ENCODE measurements at places on chromosomes 4 and X.

GRCh38 chrX:20382518-20383297 is 116.0 kb upstream of the RPS6KA3 start:
- no peak for DNase-seq

DNA sequence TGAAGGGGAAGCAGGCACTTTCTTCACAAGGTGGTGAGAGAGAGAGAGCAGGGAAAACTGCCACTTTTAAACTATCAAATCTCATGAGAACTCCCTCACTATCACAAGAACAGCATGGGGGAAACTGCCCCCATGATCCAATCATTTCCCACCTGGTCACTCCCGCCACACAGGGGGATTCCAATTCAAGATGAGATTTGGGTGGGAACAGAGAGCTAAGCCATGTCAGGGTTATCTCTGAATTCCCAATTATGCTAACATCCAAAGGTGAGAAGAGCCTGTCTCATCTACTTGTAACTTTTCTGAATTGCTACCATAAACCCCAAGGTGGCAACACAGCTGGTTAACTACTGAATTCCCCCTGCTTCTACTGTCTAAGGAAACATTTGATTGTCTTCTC is 758.5 kb downstream of the ADGRL3 start:
- no peak for DNase-seq

GRCh38 chrX:44906041-44906440 is 33.1 kb downstream of the KDM6A start:
- DNase-seq = no peak

DNA sequence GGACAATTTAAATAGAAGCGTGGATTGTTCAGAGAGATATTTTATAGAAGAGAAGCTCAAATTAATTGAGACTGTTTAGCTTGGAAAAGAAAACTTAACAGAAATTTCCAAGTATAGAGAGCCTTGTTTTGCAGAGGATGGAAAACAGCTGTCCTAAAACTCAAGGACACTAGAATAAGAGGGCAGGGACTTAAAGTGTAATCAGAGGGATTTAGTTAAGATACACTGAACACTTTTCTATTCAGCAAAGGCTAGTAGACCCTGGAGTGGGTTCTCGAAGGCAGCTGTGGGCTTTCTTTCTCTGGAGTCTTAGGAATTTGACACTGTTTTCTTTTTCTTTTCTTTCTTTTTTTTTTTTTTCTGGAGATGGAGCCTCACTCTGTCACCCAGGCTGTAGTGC is 92.7 kb upstream of the ARX start:
- no peak for DNase-seq

DNA sequence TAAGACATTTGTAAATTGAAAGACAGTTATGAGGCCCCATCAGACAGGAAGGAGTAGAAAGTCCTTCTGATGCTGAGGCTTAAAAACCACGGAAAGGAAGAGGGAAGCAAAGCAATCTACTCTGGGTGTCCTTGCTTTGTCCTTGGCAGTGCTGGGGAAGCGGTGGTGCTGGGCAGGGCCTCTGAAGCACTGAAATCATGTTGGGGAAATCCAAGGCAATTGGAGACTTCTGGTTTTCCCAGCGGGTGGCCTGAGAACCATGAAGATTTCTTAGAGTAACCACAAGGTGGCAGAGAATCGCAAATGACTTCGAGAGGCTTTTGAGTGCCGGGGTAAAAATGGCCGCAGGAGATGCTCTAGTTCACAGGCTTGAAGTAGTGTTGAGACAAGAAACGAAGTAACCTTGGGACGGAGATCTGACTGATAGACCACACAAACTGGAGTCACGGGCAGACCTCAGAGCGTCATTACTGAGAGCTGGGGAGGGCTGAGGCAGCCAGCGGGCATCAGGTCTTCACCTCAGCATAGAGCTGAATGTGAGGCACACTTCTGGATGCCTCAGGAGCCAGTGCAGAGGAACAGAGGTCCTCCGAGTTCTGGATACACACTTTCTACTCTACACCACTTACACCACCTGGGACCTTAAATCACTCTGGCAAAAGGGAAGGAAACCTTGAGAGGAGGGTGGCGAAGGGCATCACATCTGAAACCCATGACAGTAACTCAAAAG is 130.7 kb upstream of the GPRIN3 start:
- DNase-seq = peak; percentile 40

DNA sequence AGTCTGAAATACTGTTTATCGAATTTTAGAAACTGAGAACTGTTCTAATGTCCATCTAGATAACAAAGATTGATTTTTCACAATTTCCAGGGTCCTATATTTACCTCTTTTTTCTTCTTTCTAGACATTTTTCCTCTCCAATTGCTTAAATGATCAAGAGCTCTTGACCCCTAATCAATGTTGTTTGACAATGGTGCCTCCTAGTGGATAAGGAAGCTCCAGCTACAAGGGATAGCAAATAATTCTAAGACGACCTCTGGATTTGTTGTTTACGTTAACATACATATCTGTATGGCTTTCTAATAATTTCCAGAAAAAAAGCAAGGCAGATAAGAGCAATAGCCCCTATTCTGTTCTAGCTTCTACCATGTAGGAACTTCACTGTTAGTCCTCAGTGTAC is 35.8 kb downstream of the GPR82 start:
- DNase-seq = peak; percentile 10

DNA sequence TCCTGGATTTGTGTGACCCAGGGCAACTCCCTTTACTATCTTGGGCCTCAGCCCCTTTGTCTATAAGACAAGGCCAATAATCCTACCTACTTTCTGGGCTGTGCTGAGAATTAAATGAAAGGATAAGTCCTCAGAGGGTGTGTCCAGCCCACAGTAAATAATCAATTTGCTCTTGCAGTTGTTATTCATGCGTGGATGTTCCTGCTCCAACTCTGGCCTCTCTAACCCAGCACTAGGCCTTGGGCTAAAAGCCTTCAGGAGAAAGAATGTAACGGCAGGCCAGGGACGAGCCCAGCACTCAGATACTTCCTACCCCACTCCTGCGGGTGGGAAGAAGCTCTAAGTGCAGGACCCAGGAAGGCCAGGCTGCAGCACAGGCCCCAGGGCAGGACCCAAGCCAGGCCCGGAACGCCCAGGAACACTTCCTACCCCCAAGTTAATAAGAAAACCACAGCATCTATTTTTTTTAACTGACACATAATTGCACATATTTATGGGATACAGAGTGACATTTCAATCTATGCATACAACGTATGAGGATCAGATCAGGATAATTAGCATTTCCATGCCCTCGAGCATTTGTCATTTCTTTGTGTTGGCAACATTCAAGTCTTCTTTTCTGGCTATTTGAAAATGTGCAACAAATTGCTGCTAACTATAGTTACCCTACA is 179.6 kb upstream of the RBPJ start:
- DNase-seq = no peak

DNA sequence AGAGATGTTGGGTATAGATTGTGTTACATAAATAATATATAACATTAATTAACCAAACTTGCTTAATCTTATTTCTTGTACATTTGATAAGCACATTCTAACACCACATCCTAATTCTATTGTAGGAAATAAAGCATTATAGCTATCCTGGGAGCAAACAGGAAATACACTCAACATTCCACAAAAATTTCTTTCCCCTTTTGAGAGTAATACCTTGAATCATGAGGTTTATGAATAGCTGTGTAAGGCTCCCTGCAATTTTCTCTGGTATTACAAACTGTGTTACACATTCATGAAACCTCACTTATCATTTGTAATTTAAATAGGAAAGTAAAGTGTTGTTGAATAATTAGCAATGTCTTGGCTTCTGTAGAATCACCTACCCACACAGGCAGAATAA is 95.1 kb downstream of the TMEM47 start:
- no peak for DNase-seq

DNA sequence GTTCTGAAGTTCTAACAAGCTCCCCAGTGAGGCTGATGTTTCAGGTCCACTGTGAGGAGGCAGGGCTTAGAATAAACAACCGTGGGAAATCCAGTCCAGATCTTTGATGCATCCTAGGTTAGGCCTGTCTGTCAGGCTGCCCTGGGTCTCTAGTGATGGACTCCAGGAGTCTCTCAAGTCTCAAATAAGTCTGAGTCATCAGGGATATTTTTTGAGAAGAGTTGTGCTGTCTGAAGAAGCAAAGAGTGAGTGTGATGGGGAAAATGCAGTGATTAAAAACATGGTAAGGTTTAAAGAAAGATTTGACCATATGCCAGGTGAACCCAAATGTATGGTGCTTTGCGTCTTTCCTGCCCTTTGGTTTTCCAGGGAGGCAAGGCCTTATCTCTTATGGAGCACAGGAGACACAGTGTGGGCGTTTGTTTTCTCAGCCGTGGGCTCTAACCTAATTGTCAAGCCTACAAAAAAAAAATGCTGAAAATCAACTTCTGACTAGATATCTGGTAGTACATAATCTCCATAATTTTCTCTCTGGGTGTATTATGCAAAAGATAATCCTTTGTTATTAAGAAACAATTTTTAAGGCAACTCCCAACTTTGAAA is 100.7 kb downstream of the PTTG2 start:
- no peak for DNase-seq

- DNase-seq = no peak
Measured at GRCh38 chr4:135672202-135672601, 1470.6 kb upstream of the PABPC4L start.

- DNase-seq = no peak
Measured at GRCh38 chr4:151745481-151746231, 15.2 kb downstream of the GATB start.

- DNase-seq = no peak
Measured at GRCh38 chr4:101993842-101994775, 203.6 kb downstream of the BANK1 start.

DNA sequence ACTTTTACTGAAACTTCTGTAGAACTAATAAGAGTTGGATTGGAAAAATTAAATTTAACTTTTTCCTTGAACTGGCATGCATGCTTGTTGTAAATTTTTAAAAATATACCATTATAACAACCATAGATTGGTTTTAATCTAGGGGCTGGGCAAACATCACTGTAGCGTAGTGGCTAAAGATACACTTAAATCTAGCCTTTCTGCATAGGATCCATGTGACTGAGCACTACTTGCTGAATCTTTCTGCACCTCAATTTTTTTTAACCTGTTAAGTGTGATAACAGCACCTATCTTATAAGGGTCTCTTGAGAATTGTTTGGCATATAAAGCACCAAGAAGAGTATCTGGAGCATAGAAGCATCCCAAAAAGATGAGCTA is 4.1 kb downstream of the ANXA10 start:
- no peak for DNase-seq

All from iPS-NIHi11 (cell line).